ENCODE measurements at places on chromosomes 3 and 15.

DNA sequence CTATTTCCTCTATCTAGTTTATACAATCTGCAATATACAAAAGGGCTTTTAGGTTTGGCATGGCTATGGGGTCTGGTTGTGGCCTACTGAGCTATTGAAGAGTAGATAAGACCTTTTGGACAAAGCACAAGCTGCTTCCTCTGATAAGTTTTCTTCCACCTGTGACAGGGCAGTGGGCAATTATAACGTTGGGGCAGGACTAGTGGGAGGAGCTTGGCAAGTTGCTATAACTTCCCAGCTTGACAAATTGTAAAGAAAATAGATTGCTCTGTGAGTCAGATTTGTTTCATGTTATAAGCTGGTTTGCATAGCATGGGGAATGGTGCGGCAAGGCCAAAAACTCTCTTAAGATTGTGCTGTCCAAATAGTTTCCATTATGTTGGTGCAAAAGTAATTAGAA is 64.9 kb downstream of the SLC7A14 start:
- DNase-seq: no peak

DNA sequence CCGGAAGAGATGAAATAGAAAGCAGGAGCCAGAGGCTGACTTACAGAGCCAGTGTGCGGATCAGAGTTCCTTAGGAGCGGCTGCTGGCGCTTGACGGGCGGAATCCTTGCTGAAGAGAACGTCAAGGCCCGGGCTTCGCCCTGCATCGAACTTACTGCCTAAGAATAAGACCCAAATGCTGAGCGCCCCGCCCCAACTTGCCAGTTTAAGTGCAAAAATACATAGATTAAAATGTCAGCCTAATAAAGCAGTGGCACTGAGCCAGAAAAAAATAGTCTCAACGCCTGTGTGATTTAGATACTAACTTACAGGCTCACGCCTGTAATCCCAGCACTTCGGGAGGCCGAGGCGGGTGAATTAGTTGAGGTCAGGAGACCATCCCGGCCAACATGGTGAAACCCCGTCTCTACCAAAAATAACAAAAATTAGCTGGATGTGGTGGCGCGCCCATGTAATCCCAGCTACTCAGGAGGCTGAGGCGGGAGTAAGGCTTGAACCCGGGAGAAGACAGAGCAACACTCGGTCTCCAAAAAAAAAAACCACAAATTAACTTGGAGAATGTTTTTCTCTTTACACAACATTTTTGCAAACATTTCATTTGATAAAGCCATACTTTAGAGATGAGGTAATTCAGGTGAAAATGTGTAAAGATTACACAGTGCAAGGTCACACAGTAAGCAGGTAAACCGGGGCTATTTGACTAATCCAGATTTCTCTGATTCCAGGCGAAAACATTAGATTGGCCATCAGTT is 1.2 kb upstream of the UBP1 start:
- no peak for DNase-seq

DNA sequence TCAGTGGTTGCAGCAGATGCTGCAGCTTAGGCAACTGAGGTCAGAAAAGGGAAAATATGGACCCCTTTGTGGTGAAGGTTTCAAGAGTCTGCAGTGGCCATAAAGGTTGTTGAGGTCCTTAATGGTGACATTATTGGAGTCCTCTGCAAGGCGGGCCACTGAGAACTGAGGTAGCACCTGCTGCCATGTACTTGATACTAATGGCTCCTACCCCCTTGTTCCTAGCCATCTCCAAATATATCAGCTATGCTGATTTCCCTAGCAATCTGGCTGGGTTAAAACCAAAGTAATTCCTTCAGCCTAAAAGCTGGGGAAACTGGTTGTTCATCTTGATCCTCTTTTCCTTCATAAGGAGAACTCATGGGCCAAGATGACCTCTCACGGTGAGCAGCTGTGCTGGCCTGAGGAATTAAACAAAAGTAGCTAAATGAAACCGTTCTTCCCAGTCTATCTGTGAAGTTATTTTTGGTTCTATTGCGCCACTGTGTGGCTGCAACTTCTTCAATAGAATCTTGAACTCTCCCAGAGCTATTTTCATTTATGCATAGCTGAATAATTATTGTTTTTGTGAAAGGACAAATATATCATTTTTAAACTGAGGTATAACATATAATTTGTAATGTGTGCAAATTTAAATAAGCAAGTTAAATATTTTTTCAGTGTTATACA is 76.1 kb upstream of the PLSCR4 start:
- DNase-seq: peak; percentile 47

DNA sequence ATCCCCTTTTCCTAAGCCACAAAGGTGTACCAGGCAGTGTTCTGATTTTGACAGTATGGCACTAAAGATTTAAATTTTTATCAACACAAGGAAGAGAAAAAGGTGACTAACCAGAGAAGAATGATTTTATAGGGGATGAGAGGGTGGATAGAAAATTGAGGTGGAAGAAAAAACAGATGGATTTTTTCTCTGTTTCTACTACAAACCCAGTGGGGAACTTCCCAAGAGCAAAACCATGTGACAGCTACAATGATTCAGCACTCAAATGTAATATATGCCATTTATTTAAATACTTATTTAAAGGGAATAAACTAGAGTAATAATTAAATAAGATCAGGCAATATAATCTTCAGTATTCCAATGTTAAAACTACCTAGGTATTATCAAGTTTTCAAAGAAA is 11.1 kb downstream of the DCUN1D1 start:
- peak; percentile 47 for DNase-seq

Measured in non-pigmented ciliary epithelial cell (primary cell).